ENCODE measurements at places on chromosomes 13 and 19.

GRCh38 chr19:56917529-56917928 lies 77.0 kb upstream of the PEG3 start:
- no peaks in the 10 kb centered on the region for H3K36me3 ChIP-seq
- H3K27me3 ChIP-seq, result no peaks in the 10 kb centered on the region

GRCh38 chr19:50050406-50051227 lies 24.8 kb downstream of the ZNF473 start:
- peaks cover 12% of the 10 kb centered on the region for H3K4me1 ChIP-seq
- H3K4me3 ChIP-seq, result peak overlapping the region; percentile 67
- no peak overlapping the region for H3K27ac ChIP-seq
- H3K27me3 ChIP-seq, result peaks cover 6% of the 10 kb centered on the region
- peak; percentile 75 for DNase-seq

- H3K4me3 ChIP-seq, result peak overlapping the region; percentile 99
- H3K27me3 ChIP-seq, result no peaks in the 10 kb centered on the region
- H3K36me3 ChIP-seq, result no peaks in the 10 kb centered on the region
- DNase-seq, result no peak
- H3K4me1 ChIP-seq, result peaks cover 29% of the 10 kb centered on the region
Observed at GRCh38 chr19:13795595-13796300, 505 bp downstream of the ZSWIM4 start.

- H3K4me1 ChIP-seq, result peaks cover 9% of the 10 kb centered on the region
- peaks cover 15% of the 10 kb centered on the region for H3K36me3 ChIP-seq
- H3K27me3 ChIP-seq, result no peaks in the 10 kb centered on the region
- no peak within 1 kb of the TSS for H3K4me3 ChIP-seq
- peak; percentile 21 for DNase-seq
Observed at GRCh38 chr19:6464070-6464873, at the start of gene CRB3. TSS of gene CRB3 (plus strand) at chr19:6464271. CDS start at chr19:6464702, 431 bp downstream.

GRCh38 chr19:19579533-19580361 lies 38.7 kb downstream of the PBX4 start:
- peaks cover 33% of the 10 kb centered on the region for H3K4me1 ChIP-seq
- H3K36me3 ChIP-seq, result peaks cover 41% of the 10 kb centered on the region
- H3K27ac ChIP-seq, result no peak overlapping the region
- no peaks in the 10 kb centered on the region for H3K27me3 ChIP-seq
- DNase-seq, result no peak

- H3K27me3 ChIP-seq, result no peaks in the 10 kb centered on the region
- H3K4me3 ChIP-seq, result no peak overlapping the region
- no peaks in the 10 kb centered on the region for H3K4me1 ChIP-seq
- DNase-seq, result no peak
Observed at GRCh38 chr13:100645382-100645781, 29.2 kb downstream of the TMTC4 start.

DNA sequence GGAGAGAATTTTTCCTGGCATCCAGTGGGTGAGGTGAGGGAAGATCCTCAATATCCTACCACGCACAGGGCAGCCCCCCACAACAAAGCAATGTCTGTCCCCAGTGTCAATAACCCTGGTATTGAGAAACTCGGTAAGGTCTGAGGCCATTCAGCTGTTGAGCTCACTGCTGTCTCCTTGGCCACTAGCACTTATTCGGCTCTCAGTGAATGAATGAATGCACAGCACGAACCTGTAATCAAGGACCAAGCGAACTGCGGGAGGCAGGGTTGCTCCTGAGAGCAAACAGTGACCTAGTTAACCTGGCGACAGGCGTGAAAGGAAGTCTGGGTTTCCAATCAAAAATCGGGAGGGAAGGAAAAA lies 640 bp downstream of the ZSCAN5A start:
- no peaks in the 10 kb centered on the region for H3K27me3 ChIP-seq
- H3K36me3 ChIP-seq, result peaks cover 14% of the 10 kb centered on the region
- peak overlapping the region; percentile 97 for H3K27ac ChIP-seq

DNA sequence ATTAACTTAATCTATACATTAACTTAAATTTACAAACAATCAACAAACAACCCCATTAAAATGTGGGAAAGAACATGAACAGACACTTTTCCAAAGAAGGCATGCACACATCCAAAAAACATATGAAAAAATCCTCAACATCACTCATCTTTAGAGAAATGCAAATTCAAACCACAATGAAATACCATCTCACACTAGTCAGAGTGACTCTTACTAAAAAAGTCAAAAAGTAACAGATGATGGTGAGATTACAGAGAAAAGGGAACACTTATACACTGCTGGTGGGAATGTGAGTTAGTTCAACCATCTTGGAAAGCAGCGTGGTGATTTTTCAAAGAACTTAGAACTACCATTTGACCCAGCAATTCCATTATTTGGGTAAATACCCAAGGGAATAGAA lies 759.2 kb upstream of the SLITRK1 start:
- no peak for DNase-seq
- H3K27me3 ChIP-seq, result no peaks in the 10 kb centered on the region
- no peak overlapping the region for H3K4me3 ChIP-seq
- no peaks in the 10 kb centered on the region for H3K36me3 ChIP-seq

DNA sequence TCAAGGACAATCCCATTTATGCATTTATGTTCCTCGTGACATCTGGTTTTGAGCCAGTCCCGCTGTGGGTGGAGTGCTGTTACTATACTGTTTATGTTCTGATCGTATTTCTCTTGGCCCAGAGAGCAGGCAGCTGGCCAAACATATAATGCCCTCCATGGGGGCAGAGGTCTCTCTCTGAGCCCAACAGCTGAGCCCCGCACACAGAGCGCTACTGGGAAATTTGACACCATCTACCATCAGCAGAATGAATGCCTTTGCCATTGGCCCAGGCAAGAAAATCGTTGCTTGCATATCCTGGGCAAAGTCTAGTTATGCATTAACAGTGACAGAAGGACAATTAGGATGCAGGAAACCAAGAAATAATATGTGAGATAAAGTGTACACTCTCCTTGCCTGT lies 126.8 kb upstream of the CACNA1A start:
- peaks cover 1% of the 10 kb centered on the region for H3K27me3 ChIP-seq
- H3K27ac ChIP-seq, result no peak overlapping the region
- no peaks in the 10 kb centered on the region for H3K4me1 ChIP-seq
- H3K36me3 ChIP-seq, result no peaks in the 10 kb centered on the region
- DNase-seq, result no peak
- no peak overlapping the region for H3K4me3 ChIP-seq

DNA sequence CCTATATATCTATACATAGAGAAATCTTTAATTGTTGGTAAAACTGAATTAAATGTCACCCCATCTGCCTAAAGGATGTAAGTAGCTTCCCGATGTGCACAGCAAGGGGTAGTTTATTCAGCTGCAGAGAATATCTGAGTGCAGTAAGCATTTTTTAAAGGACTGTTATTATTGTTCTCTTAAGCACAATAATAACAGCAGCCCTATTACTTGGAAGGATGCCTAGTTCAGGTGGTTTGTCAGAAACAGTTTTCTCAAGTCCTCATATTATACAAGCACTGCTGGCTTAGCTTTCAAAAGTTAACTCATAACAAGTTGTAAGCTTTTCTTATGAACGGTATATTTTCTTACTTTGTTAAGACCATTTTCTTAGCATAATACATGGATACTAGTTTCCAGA lies 142.6 kb downstream of the CRYL1 start:
- no peak for DNase-seq
- H3K4me3 ChIP-seq, result no peak overlapping the region
- H3K36me3 ChIP-seq, result no peaks in the 10 kb centered on the region
- H3K27me3 ChIP-seq, result peaks cover 3% of the 10 kb centered on the region

DNA sequence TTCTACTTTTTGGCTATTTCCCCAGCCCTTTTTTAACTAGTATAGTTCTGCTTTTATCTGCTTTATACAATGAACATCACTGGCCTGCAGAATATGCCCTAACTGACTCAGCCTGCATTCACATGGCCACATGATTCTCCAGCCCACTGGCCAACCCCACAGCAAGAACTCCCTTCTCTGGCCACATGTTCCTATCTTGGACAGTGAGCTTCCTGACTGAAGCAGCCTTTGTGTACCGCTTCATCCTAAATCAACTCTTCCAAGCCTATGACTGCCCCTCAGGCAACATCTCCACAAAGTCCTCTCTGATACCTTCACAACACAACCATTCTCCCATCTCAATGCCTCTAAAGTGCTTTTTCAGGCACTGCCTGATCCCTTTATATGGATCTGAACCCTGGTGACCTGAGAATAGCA lies 214.1 kb downstream of the COL4A1 start:
- H3K4me1 ChIP-seq, result no peaks in the 10 kb centered on the region
- no peaks in the 10 kb centered on the region for H3K36me3 ChIP-seq

GRCh38 chr19:12527034-12527836 lies 24.0 kb downstream of the ZNF564 start:
- no peak overlapping the region for H3K27ac ChIP-seq
- H3K4me3 ChIP-seq, result no peak overlapping the region
- no peaks in the 10 kb centered on the region for H3K27me3 ChIP-seq
- H3K4me1 ChIP-seq, result no peaks in the 10 kb centered on the region

DNA sequence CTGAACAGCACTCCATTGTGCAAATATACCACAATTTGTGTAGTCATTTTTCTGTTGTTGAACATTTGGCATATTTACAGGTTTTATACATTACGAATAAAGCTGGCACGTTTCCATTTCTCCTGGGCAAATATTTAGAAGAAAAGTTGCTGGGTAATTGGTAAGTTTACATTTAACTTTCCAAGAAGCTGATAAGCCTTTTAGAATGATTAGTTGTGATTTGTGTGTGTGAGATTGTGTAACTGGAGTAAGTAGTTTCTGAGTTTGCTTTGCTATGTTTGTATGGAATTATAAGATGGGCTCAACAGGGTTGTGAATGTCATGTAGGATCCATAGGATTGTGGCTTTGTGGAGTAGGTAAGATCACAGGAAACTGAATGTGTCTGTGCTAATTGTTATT lies 1.6 kb upstream of the ZNF529 start:
- peak overlapping the region; percentile 87 for H3K4me3 ChIP-seq
- H3K27me3 ChIP-seq, result no peaks in the 10 kb centered on the region
- H3K27ac ChIP-seq, result peak overlapping the region; percentile 90
- no peak for DNase-seq

- no peaks in the 10 kb centered on the region for H3K36me3 ChIP-seq
- no peak overlapping the region for H3K27ac ChIP-seq
- no peaks in the 10 kb centered on the region for H3K27me3 ChIP-seq
- H3K4me1 ChIP-seq, result no peaks in the 10 kb centered on the region
Observed at GRCh38 chr13:71516521-71516920, 350.5 kb downstream of the DACH1 start.

DNA sequence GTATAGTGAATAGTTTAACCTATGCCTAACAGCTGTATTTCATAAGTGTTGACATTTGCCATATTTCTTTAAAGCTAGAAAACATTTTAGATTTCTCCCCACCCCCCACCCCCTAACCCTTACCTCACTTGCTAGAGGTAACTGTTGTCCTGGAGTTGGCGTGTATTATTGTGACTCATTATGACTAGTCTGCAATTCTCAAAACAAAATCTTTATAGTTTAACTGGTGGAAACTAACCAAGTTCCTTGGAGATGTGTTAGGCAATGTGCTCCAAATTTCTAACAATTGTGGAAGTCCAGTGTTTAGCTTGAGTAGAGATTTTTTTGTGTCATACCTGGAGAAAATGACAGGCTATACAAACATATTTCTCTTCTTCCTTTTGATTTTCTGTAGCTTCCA lies 38.0 kb downstream of the KCTD4 start:
- DNase-seq, result no peak
- H3K36me3 ChIP-seq, result peaks cover 21% of the 10 kb centered on the region
- no peak overlapping the region for H3K27ac ChIP-seq

DNA sequence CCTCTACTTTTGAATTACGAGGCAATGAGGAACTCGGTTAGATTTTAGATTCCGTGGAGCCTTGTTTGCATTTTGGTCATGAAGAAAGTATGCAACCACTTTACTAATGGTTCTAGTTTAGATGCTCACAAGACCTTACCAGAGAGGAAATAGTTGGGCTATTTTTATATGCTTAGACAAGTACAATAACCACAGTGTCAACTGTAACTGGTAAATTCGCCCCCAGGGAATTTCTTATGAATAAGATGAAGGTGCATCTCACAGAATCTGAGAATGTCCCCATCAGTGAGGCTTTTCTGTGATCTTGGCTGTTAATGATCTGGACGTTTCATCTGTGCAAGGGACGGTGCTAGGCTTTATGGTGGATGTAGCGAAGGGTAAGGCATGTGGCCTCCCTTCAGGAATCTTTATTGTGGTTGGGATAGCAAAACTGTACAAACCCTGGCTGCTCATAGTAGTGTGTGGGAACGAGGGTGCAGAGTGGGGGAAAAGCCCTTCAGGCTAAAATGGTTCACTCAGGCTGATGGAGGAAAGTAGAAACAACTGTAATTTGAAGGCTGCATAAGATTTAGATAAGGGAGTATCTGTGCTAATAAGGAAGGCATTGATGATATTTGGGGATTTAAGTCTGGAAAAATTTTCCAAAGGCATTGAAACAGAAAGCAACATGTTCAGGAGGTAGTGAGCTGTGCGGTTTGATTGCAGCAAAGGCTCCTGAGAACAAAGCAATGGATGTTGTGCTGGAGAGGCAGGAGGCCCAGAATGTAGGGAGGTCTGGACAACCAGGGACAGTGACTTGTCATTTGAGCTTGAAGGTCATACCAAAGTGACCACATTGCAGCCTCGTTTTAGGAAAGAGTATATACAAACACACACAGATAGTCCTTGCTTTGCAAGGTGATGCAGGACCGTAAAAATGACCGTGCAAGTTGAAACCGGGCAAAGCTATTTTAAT lies 28.4 kb downstream of the UBAC2 start:
- H3K27ac ChIP-seq, result peak overlapping the region; percentile 75
- H3K4me3 ChIP-seq, result peak overlapping the region; percentile 48
- H3K27me3 ChIP-seq, result no peaks in the 10 kb centered on the region

GRCh38 chr19:17404621-17405249 lies 695 bp downstream of the BST2 start:
- H3K4me3 ChIP-seq, result peak overlapping the region; percentile 93
- H3K27me3 ChIP-seq, result no peaks in the 10 kb centered on the region
- DNase-seq, result peak; percentile 20
- H3K36me3 ChIP-seq, result peaks cover 70% of the 10 kb centered on the region

- H3K27ac ChIP-seq, result no peak overlapping the region
- H3K4me1 ChIP-seq, result no peaks in the 10 kb centered on the region
- no peaks in the 10 kb centered on the region for H3K27me3 ChIP-seq
Observed at GRCh38 chr13:106681997-106682396, 114.1 kb upstream of the ARGLU1 start.

- no peaks in the 10 kb centered on the region for H3K36me3 ChIP-seq
- DNase-seq, result no peak
- H3K27ac ChIP-seq, result no peak overlapping the region
- H3K4me1 ChIP-seq, result no peaks in the 10 kb centered on the region
- peaks cover 5% of the 10 kb centered on the region for H3K27me3 ChIP-seq
Observed at GRCh38 chr13:97074618-97075017, 80.3 kb upstream of the OXGR1 start.

- no peak for DNase-seq
- H3K4me3 ChIP-seq, result no peak overlapping the region
- H3K4me1 ChIP-seq, result no peaks in the 10 kb centered on the region
- no peak overlapping the region for H3K27ac ChIP-seq
- no peaks in the 10 kb centered on the region for H3K36me3 ChIP-seq
- peaks cover 7% of the 10 kb centered on the region for H3K27me3 ChIP-seq
Observed at GRCh38 chr13:101489643-101490405, 37.3 kb downstream of the ITGBL1 start.

DNA sequence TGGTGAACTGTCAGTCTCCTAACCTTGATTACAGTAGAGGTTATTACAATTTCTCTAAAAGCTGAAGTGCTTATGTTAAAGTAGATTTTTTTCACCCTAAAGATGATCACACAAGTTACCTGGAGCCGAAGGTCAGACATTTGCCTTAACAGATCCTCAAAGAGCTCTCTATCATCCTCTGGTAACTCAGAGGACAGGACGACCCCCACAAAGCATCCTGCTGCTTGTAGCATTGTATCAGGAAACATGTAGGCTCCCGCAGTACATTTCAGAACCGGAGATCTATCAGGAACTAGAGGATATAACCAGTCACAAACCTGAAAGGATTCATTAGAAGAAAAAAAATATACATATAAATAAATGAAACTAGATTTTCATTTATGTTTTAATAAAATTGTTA lies 14.9 kb downstream of the SPART start:
- DNase-seq, result no peak
- H3K36me3 ChIP-seq, result peaks cover 37% of the 10 kb centered on the region
- no peaks in the 10 kb centered on the region for H3K27me3 ChIP-seq
- H3K27ac ChIP-seq, result no peak overlapping the region
- H3K4me1 ChIP-seq, result peaks cover 17% of the 10 kb centered on the region
- no peak overlapping the region for H3K4me3 ChIP-seq

All from activated CD4-positive, alpha-beta memory T cell treated with anti-CD3 and anti-CD28 coated beads, Interleukin-2, amount 10 ng/mL, durations not matched to agents 7 days and 5 days (primary cell).